ENCODE measurements at places on chromosomes 1 and 21.

GRCh38 chr1:41842326-41842725, 76.4 kb downstream of the HIVEP3 start:
- DNase-seq: no peak

- DNase-seq: no peak
These were observed 136.6 kb upstream of the IVNS1ABP start for GRCh38 chr1:185453496-185454192.

DNA sequence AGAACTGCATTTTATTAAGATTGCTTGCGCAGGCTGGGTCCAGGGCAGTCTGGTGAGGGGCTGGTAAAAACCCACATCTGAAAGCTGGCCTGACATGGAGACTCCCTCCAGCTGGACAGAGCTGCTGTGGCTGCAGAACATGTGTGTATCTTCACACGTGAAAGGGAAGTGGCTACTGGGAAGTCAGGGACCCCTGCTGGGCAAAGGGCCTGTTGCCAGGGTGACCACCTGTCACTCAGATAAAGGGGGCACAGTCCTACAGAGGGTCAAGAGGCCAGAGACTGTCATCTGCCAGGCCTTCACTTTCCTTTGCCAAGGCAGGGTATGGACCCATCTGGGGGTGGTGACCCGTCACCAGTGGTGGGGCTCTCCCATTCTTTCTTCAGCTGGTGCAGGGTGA, 17.5 kb downstream of the NKAIN1 start:
- DNase-seq: no peak

GRCh38 chr1:54567961-54568360, 19.9 kb downstream of the ACOT11 start:
- DNase-seq: no peak

DNA sequence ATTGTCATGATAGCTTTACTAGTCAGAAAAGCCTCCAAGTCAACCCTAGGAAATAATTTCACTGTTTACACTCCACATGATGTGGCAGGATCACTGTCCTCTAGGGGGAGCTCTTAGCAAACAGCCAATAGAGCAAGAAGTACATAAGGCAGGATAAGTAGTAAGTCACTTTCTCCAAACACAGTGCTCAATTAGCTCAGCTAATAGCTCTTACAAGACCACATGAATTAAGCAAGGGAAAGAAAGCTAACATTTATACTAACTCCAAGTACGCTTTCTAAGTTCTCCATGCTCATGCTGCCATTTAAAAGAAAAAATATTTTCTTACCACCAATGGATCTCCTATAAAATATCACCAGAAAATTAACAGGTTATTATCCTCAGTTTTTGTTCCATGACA, 66.9 kb upstream of the LRIF1 start:
- DNase-seq: peak; percentile 58

DNA sequence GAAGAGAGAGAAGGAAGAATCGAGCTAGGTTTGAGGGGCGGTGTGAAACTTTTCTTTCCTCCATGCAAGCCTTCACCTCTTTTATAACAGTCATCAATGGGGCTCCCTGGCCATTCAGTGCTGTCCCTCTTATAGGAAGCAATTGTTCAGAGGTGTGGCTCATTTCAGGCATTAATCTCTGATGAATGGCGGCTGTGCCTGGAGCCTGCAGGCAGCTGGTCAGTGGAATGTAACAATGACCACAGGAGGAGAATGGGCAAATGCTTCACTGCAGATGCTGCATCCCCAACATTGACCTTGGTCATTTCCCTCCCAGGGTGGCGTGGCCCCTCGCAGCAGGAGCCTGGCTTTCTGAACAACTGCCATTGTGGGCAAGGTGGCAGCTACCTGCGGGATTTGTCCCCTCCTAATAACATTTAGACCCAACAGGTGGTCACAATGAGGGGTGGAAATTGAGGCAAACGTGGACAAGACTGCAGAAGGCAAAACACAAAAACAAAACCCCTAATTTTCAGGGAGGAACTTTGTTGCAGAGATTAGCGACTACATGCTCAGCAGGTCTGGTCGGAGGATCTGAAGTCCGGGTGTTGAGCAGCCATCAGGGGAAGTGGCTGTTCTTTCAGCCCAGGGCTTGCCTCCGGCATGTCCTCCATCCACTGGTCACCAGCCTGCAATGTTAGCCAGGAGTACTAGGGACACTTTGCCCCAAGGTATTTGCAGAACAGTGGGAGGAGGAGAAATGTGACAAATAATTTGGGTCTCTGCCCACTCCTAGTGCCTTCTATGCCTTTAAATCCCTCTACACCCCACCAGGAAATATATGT, 97.3 kb upstream of the PAXBP1 start:
- DNase-seq: no peak
